Adrenal gland (tissue), 19 donors: ENCODE measurements at places on chromosomes 2 and 18. TPM values are rescaled to one million over a fixed set of nuclear protein-coding genes. Genes with fewer than 3 reads are reported as not detected.
A peak's percentile ranks its signal among the peaks of the same experiment; 100 is the strongest.

Gene DSG1
- not detected for total RNA-seq

GRCh38 chr2:159637988-159638501 is 21.7 kb upstream of the BAZ2B start:
- no peak for DNase-seq

DNA sequence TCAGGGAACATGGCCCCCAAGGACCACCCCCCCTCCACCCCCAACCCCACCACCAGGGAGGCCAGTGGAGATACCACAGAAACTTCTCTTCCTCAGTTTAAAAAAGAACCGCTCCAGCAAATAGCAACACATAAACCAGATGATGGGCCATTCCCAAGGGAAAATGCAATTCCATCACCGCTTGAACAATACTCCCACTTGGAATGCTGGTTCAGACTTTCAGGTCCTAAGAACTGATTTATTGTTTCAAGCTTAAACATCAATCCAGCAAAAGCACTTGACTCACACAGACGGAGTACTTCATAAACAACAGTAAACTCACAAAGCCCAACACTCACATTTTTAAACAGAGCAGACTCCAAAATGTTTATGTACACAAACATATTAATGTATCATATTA is 6.9 kb downstream of the HDAC4 start:
- no peak for DNase-seq

Gene CNGA3
- total RNA-seq: not detected

DNA sequence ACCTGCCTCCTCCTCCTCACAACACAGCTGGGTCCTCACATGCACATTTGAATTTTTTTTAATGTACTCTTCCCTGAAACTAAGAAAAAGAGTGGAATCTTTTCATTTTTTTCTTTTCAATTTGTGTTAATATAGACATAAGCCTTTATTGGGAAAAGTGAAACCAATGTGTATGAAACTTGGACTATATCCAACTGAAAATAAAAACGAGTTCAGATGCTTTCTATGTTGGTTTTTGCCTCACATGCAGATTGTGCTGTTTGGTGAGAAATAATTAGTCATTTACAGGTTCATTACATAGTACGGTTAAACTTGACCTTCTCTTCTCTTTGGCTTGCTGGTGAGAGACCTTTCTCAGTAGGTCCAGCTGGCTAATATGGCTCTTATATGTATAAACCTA is 515.2 kb upstream of the FANCL start:
- DNase-seq: no peak

Gene EMX1
- not detected for total RNA-seq

GRCh38 chr18:21141668-21142422 is 30.2 kb upstream of the ROCK1 start:
- no peak for DNase-seq

DNA sequence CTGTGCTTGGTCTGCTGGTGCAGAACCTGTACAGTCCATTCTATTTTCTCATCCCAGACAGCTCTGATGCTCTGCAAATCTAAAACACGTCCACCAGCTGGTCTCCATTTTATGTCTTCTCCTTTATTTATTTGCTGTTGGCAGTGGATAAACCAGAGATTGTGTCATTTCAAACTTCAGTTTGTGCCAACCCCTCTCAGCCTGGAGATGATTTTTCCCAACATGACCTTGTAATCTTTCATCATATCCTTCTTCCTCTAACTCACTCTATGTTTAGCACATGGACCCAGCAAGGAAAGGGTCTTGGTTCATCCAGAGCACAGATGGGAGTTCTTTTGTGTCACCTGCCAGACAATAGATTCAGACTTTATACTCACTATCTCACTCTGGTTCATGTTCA is 273.2 kb downstream of the MTX2 start:
- no peak for DNase-seq

DNA sequence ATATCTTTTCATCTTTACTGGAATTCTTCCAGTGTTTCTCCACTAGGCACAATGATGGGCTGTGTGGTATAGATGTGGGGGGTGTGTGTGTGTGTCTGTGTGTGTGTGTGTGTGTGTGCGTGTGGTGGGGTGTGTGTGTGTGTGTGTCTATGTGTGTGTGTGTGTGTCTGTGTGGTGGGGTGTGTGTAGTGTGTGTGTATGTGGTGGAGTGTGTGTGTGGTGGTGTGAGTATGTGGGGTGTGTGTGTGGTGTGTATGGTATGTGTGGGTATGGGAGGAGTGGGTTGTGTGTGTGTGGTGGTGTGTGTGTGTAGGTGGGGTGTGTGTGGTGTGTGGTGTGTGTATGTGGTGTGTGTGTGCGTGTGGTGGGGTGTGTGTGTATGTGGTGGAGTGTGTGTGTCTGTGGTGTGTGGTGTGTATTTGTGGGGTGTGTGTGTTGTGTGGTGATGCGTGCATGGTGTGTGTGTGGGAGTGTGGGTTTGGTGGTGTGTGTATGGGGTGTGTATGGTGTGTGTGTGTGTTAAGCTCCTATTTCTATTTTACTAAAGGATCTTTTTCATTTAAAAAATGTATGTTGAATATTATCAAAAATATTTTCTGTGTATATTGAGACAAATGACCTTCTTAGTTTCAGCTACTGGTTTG is 84.2 kb downstream of the IRS1 start:
- DNase-seq: no peak

Gene SKOR2
- total RNA-seq: not detected

- DNase-seq: no peak
Measured at GRCh38 chr18:46268671-46269070, 164.5 kb downstream of the HAUS1 start.

DNA sequence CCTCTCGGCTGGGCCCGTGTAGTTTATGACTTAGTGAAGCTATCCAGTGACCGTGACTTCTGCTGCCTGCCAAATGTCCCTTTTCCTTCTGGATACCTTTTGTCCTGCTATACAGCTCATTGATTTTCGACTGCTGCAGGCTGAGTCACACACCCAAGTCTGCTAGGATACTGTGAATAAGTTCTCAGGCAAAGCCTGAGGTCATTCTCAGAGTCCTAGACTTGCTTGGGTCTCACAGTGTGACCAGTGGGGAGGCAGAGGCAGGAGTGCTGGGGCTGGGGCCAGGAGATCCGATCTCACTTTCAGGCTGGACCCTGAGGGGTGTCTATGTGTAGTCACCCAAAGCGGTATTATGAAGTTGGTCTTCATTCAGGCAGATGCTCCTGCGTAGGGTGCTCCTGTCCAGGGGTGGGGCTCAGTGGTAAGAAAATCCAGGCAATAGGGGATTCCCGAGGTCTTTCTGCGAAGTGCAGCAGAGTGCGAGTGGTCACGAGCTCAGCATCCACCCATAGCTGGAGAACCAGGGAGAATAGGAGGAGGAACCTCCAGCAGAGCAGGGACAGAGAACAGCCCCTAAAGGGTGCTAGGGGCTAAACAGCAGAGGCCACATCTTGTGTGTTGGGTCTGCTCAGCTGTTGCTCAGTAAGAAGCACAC is 268.6 kb upstream of the NCKAP5 start:
- DNase-seq: no peak

- DNase-seq: no peak
Measured at GRCh38 chr2:231710799-231711676, 2.7 kb downstream of the PTMA start.

- no peak for DNase-seq
Measured at GRCh38 chr2:239305771-239306170, 95.0 kb downstream of the HDAC4 start.

Gene TSPYL6
- total RNA-seq: not detected

Gene ZSWIM2
- not detected for total RNA-seq

Gene TLX2
- not detected for total RNA-seq

DNA sequence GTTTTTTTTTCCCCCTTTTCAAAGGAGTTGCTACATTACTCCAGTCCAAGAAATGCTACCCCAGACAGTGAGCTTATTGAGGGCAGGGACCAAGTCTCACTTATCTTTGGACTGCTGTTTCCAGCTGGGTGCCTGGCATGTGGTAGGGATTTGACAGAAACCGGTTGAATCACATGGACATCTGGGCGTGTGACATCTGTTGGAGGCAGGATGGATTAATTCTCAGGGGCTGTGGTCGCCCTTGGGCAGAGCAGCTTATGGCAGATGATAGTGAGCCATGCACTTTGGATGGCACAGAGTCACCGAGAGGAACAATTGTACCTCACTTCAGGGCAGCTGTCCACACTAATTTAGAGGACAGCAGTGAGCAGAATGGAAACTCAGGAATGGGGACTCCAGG is 254.6 kb upstream of the ID2 start:
- DNase-seq: no peak

Gene CDKL4
- total RNA-seq: 1.4 TPM

Gene TNFAIP6
- total RNA-seq: not detected

- DNase-seq: no peak
Measured at GRCh38 chr18:30766053-30766452, 276.5 kb downstream of the DSC3 start.

Gene TBR1
- 0.64 TPM for total RNA-seq

DNA sequence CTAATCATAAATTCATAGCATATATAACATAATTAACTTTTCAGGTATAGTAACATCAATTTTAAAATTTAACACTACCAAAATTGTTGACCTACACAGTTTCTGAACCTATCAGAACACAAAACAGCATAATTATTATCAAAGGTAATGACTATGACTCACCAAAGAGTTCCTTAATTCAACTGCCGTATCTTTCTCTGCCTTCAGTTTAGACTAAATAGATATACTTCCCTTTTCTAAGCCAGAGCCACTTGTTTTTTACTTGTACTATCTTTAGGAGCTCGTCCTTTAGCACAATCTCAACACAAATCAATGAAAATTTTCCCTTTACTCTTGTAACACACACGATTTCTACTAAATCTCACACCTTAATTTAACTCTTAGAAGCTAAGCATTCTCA is 54.4 kb downstream of the CCDC88A start:
- no peak for DNase-seq

Gene CNRIP1
- total RNA-seq: 16.6 TPM

- no peak for DNase-seq
Measured at GRCh38 chr2:198375083-198375410, 570.7 kb downstream of the PLCL1 start.

DNA sequence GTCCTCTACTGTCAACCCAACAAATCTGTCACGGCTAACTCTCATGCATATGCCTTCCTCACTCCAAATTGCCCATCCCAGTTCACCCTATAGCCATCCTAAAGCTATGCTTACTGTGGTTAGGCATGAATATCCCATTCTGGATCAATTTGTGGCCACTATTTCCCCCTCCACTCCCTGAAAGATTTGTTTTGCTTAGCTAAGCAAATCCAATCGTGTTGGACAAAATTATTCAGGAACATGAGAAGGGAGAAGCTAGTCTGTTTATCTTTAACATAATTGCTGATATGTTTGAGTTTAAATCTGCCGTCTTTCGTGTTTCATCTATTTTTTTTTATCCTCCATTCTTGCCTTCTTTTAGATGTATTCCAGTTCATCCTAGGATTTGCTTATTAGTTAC is 43.6 kb downstream of the PPM1B start:
- DNase-seq: no peak

DNA sequence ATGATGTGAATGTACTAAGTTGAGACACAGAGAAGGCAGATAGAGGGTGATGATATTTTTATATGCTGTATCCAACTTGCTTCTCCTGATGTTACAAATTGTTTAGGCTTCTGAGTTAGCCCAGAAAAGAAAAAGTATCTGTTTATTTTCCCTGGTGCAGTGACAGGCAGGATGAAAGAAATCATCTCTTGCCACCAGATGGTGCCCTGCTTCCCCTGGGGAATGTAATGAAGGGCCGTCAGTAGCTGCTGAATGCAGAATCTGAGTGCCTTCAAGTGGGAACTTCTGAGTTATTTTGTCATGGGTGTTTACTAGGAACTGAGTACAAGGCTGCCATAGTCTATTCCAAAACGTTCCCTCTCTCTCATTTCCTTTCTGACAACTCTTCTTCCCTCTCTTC is 525.6 kb downstream of the MBD2 start:
- DNase-seq: peak; percentile 58

Gene FOXI3
- not detected for total RNA-seq

GRCh38 chr2:16791496-16791895 is 125.9 kb upstream of the CYRIA start:
- no peak for DNase-seq

DNA sequence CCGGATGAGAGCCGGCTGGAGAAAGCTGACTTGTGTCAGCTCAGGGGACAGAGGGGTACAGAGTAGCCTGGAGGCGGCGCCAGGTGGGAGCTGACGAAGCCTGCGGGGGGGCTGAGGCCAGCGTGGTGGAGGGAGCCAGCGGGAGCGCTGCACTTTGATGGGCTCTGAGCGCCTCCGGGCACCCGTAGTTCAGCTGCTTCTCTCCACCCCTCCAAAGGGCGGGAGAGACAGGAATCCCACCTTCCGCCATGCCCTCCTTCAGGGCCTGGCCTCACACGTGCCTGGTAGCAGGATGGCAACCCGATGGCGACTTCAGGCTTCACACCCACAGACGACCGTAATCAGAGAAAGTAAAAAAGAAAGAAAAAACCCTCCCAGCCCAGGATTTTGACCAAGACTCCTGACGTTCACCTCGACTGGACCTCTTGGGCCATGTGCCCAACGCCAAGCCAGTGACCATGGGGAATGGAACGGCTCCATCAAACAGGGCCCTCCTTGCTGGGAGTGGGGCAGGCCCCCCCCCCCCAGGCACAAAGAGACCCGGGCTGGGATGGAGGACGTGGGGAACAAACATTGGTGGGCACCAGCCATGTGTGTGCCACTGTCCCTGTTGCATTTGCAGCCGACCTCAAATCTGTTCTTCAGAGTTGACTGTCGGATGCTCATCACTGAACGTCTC is 60.7 kb upstream of the ASAP2 start:
- no peak for DNase-seq

DNA sequence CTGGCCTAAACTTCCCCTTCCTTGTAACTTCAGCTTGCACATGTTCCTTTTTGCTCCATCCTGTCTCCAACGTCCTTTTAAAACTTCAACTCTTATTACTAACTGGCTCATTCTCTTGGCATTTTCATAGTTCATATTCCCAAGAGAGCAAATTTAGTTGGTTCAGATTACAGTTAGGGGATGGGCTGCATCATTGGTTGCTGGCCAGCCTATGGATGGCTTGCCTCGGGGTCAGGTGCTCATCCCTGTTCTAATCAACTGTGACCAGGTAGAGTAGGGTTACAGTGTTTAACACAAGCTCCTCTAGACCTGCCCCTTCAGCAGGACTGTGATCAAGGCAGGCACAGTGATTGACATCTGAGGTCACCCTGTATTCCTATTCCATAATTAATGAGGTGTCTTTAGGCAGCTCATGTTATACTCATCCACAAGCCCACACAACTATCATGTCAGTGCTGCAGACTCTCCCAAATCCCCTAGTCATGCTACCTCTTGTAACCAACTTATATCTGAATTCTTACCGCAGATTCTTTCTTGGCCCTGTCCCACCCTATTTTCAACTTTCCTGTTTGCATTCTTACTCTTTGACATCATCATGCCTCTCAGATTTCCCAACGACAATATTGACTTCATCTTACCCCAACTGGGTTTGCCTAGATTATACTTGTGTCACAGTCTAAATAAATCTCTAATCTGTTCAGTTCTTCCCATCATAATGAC is 293.3 kb downstream of the MTX2 start:
- no peak for DNase-seq
